Posterior cingulate gyrus (tissue), 11 donors: ENCODE measurements at places on chromosomes 4 and X.

DNA sequence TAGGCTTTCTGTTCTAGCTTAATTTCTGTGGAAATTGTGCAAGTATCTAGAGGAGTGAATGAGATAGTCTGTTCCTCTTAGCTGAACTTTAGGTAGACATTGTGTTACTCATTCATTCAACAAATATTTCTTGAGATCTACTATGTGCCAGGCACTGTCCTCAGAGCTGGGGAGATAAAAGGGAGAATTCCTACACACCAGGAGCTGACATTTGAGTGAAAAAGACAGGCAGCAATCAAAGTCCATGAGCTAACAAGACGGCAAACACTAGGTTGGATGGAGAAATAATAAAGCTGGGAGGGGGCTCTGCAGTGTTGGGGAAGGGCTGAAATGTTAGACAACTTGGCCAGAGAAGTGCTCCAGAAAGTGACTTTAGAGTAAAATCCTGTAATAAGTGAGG lies 80.1 kb downstream of the MED28 start:
- DNase-seq = no peak

GRCh38 chrX:130343411-130343810 lies 3.7 kb downstream of the SLC25A14 start:
- DNase-seq = no peak

- no peak for DNase-seq
These were observed 91.5 kb upstream of the MAP9 start for GRCh38 chr4:155468282-155468681.

DNA sequence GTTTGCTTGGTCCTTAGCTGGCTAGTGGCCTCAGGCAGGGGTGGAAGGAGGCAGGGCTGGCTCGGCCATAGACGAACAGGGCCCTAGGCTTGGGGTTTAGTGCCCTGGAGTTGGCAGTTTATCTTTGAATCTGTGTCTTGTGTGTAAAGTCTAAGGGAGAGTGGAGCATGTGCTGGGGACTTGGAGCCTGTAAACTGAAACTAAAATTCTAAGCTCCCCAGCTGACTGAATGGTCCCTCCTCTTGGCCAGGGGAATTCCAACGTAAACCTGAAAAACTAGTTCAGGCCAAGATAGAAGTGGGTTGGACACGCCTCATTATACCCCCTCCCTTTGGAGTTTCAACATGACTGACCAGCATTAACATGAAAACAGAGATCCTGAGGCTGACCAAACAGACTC lies 46.1 kb upstream of the GPR78 start:
- no peak for DNase-seq

DNA sequence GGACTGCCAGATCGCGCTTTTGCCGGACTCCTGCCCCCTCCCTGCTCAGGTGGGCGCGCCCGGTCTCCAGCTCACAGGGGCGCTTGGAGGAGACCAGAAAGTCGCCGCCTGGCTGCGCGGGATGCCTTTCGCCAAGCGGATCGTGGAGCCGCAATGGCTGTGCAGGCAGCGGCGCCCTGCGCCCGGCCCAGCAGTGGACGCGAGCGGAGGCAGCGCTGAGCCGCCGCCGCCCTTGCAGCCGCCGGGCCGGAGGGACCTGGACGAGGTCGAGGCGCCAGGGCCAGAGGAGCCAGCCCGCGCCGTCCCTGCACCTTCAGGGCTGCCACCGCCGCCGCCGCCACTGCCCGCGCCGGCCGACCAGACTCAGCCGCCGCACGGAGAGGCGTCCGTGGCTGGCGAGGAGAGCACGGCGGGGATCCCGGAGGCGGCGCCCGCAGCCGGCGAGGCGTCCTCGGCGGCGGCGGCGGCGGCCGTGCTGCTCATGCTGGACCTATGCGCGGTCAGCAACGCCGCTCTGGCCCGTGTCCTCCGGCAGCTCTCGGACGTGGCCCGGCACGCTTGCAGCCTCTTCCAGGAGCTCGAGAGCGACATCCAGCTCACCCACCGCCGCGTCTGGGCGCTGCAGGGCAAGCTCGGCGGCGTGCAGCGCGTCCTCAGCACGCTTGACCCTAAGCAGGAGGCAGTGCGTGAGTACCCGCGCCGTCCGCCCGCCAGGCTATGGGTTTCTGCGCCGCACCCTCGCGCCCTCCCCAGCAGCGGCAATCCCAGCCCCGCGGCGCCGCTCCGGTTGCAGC lies 834 bp downstream of the NHS start:
- DNase-seq = peak; percentile 28

- no peak for DNase-seq
These were observed 58.5 kb downstream of the KDM6A start for GRCh38 chrX:44931441-44931973.

- no peak for DNase-seq
These were observed 29.2 kb downstream of the IGFBP7 start for GRCh38 chr4:57080781-57081650.

DNA sequence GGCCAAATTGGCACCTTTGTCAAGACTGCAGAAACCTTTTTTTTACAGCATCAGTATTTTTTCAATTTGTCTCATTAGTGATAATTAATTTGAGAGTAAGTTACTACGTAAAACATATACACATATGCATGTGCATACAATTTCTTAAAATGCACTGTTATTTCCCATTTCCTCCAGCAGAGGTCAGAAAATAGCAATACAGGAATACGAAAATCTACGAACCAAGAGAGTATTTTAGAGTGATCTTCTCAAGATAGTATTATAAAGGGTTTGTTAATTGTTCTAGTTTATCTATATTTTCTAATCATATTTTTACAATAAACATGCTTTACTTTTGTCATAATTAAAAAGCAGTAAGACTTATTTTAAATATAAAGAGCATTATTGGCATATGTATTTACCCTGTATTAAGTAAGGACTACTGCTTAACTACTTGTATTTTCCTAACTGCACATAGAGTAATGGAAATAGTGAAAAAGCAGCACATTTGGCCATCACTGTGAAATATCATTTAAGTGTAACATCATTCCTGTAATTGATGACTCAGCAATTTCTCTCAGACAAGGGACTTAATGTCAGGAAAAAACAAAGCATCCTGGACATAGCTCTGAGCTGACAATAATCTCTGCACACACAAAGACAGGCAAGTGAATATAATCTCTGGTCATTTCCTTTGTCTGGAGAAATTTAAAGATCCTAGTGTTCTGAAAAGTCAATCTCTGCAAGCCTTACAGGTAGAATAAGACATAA lies 45.6 kb downstream of the MAOB start:
- no peak for DNase-seq

- no peak for DNase-seq
These were observed 69.6 kb downstream of the SERTM2 start for GRCh38 chrX:111581086-111581485.

- no peak for DNase-seq
These were observed 844.0 kb upstream of the FRG1 start for GRCh38 chr4:189096717-189097116.

- DNase-seq = no peak
These were observed 63.2 kb upstream of the FBXW7 start for GRCh38 chr4:152599095-152599494.

GRCh38 chrX:29535212-29536162 lies 679.9 kb upstream of the MAGEB2 start:
- DNase-seq = no peak

GRCh38 chrX:19904778-19905367 lies 17.5 kb upstream of the SH3KBP1 start:
- DNase-seq = no peak

GRCh38 chr4:111066001-111066400 lies 443.1 kb upstream of the PITX2 start:
- no peak for DNase-seq

DNA sequence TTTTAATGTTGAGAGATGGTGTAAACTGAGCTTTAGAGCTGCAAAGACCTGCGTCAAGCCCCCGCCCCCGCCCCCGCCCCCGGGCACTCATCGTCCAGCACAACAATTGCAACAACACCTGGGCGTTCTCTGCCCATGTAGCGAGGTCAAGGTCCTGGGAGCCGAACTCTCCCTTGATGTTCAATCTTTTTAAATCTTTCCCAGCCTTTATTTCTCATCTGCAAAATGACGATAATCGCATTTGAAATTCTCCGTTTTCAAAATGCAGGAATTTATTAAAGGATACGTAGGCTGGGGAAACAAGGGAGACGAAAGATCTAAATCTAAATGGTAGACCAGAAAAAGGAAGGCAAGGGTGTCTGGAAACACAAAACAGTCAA lies 648 bp upstream of the MSMO1 start:
- no peak for DNase-seq

- DNase-seq = no peak
These were observed 238.4 kb upstream of the TEX13A start for GRCh38 chrX:105458846-105459245.

GRCh38 chr4:182716192-182716591 lies 201.0 kb downstream of the DCTD start:
- no peak for DNase-seq

GRCh38 chr4:59655996-59656395 lies 1544.1 kb upstream of the ADGRL3 start:
- DNase-seq = no peak

GRCh38 chr4:140109292-140109691 lies 44.7 kb downstream of the MAML3 start:
- DNase-seq = no peak

DNA sequence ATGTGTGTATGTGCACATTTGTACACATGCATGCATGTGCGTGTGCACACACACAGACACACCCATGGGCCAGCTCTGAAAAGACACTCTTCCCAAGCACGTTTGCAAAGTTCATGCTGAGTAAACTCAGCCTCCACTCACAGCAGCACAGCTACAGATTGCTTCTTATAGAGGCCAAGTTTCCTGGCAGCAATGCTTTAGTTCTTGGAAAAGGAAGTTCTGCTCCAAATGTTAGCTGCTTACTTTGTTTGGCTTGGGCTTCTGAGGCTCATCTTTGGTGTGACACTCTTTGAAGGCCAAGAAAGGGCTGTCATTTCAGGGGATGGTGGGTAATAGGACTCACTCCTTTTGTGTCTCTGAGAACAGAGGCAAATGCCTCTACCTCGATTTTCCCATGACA lies 6.6 kb downstream of the PLP1 start:
- DNase-seq = no peak

GRCh38 chr4:18444206-18444605 lies 422.7 kb upstream of the LCORL start:
- no peak for DNase-seq

GRCh38 chr4:174595141-174595929 lies 73.0 kb upstream of the HPGD start:
- DNase-seq = no peak

GRCh38 chrX:41653125-41653524 lies 35.6 kb upstream of the GPR34 start:
- no peak for DNase-seq

GRCh38 chr4:905485-906338 lies 26.4 kb downstream of the GAK start:
- DNase-seq = no peak

DNA sequence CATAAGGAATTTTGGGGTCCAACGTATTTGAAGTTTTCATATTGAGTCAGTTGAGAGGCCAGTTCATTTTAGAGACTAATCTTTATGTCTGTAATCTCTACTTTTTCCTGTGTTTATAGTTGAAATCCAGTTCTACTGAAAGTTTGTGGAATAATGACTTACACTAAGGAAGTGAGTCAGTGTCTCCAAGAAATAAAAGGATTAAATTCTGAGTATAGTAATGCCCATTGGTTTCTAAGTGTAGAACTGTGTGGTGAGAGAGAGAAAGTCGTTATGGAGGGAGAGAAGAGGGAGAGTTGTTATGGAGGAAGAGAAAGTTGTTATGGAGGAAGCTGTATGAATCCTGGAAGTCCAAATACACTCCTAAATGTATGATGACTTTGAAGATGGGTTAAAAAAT lies 264.6 kb upstream of the HAND2 start:
- no peak for DNase-seq

GRCh38 chr4:4838936-4839810 lies 20.3 kb upstream of the MSX1 start:
- no peak for DNase-seq

- DNase-seq = no peak
These were observed 72.4 kb downstream of the COQ2 start for GRCh38 chr4:83212041-83212851.

GRCh38 chrX:153983321-153983801 lies 10.8 kb downstream of the TMEM187 start:
- no peak for DNase-seq

DNA sequence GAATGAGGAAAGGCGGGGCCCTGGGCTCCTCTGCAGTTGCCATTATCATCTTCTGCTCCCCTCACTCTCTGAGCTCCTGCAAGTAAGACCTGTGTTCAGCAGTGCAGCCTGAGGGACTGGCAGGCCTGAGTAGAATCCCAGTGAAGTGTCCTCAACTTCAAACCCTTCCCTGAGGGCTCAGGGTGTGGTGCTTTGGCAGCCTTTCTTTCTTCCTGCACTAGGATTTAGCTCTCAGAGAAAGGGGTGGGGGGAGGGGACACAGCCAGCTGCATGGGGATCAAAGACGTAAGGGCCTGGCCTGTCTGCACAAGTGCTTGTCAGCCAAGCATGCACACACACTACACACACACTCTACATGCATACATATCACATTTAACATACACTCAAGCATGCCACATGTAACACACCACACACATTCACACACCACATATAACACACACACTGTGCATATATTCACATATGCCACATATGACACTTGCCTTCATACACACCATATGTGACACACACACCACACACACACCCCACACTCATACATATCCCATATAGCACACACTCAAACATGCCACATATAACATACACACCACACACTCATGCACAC lies 223.4 kb upstream of the RPL34 start:
- DNase-seq = no peak

- no peak for DNase-seq
These were observed 26.1 kb upstream of the CBLL2 start for GRCh38 chrX:22246620-22247019.

DNA sequence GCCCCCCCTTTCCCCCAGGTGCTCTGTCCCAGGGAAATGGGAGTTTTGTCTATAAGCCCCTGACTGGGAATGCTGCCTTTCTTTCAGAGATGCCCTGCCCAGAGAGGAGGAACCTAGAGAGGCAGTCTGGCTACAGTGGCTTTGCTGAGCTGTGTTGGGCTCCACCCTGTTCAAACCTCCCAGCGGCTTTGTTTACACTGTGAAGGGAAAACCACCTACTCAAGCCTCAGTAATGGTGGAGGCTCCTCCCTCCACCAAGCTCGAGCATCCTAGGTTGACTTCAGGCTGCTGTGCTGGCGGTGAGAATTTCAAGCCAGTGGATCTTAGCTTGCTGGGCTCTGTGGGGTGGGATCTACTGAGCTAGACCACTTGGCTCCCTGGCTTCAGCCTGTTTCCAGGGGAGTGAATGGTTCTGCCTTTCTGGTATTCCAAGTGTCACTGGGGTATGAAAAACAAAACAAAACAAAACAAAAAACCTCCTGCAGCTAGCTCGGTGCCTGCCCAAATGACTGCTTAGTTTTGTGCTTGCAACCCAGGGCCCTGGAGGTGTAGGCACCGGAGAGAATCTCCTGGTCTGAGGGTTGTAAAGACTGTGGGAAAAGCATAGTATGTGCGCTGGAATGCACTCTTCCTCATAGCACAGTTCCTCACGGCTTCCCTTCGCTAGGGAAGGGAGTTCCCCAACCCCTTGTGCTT lies 41.7 kb downstream of the ITM2A start:
- DNase-seq = no peak

GRCh38 chr4:48588230-48589097 lies 98.4 kb downstream of the ZAR1 start:
- DNase-seq = no peak

GRCh38 chr4:138317175-138317748 lies 75.1 kb upstream of the SLC7A11 start:
- DNase-seq = no peak
